Activated effector memory CD4-positive, alpha-beta T cell treated with Interleukin-2 at 50 U/mL for 16 hours (primary cell): ENCODE measurements at places on chromosomes 13 and 19.

GRCh38 chr19:5690955-5691821 is 1.1 kb downstream of the RPL36 start:
- DNase-seq: peak; percentile 28

DNA sequence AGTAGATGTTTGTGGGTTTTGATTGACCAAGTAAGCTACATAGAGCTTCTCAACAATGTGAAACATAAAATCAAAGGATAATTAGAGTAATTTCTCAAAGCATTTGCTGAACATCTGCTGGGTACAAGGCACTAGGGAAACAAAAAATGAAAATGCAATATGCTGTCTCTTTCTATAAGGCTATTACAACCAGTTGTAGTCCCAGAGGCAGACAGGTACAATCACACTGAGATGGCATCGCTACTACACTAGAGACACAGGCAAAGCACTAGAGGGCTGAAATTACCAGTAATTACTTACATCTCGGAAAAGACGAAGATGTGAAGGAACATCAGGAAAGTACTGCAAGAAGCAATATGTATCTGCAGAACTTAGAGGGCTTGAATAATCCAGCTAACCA is 133.3 kb downstream of the LHFPL6 start:
- DNase-seq: no peak

DNA sequence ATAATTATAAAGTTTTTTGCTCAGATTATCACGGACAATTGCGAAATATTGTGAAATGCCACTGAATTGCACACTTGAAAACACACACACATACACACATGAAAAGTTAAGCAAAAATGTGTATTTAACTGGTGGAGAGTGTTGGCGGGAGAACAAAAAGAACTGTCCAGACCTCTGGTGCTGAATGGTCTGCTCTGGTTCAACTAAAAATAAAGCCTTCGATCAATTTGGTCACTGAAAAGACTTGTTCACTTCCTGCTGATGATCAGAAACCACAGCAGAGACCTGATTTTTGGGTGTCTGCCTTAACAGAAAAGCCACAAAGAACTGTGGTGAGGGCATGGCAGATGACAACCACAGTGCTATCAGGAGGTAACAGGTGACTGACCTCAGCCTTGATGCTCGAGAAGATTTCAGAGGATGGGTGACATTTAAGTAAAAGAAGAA is 4.0 kb upstream of the IGFL1 start:
- DNase-seq: no peak

DNA sequence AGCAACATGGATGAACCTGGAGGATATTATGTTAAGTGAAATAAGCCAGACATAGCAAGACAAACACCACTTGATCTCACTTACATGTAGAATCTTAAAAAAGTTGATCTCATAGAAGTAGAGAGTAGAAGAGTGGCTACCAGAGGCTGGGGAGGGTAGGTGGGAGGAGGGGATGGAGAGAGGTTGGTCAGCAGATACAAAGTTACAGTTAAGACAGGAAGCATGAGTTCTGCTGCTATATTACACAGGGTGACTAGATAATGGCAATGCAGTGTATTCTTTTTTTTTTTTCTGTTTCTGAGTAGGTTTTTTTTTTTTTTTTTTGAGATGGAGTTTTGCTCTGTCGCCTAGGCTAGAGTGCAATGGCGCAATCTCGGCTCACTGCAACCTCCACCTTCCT is 15.2 kb upstream of the THSD1 start:
- no peak for DNase-seq

DNA sequence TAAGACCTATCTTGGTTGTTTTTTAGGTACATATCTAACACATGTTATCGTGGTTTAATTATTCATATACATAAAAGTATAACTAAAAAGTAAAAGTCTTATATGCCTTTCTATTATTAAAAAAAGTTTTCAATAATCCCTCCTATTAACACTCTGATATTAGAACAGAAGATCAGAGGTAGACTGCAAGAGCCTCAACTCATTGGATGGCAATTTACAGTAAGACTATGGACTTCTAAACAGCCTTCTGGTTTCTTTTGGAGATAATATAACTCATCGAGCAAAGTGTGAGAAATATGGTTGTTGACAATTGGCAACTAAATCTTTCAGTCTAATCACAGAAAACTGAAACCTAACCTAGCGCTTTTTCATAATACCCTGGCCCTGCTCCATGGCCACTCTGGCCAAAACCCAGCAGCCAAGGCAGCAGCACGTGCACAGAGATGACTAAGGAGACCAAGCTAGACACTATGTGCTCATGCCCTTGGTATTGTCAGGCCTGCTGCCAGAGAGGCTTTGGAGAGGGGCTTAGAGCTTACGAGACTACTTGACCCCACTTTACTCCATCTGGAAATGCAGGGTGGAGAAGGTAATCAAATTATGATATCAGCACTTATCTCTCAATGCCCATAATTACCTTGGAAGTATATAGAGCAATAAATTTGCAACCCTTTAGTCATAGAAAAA is 40.6 kb upstream of the EEF1AKMT1 start:
- DNase-seq: no peak

- DNase-seq: peak; percentile 69
Observed at GRCh38 chr19:48319647-48320541, 5.5 kb upstream of the EMP3 start.
